ENCODE measurements at places on chromosomes 7 and 10.

DNA sequence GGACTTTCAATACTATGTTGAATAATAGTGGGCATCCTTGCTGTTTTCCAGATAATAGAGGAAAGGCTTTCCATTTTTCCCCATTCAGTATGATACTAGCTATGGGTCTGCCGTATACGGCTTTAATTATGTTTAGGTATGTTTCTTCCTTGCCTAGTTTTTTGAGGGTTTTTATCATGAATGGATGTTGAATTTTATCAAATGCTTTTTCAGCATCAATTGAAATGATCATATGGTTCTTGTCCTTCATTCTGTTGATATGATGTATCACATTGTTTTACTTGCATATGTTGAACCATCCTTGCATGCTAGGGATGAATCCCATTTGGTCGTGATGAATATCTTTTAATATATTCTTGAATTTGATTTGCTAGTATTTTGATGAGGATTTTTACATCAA, 9.2 kb upstream of the RP9 start:
- DNase-seq = no peak

DNA sequence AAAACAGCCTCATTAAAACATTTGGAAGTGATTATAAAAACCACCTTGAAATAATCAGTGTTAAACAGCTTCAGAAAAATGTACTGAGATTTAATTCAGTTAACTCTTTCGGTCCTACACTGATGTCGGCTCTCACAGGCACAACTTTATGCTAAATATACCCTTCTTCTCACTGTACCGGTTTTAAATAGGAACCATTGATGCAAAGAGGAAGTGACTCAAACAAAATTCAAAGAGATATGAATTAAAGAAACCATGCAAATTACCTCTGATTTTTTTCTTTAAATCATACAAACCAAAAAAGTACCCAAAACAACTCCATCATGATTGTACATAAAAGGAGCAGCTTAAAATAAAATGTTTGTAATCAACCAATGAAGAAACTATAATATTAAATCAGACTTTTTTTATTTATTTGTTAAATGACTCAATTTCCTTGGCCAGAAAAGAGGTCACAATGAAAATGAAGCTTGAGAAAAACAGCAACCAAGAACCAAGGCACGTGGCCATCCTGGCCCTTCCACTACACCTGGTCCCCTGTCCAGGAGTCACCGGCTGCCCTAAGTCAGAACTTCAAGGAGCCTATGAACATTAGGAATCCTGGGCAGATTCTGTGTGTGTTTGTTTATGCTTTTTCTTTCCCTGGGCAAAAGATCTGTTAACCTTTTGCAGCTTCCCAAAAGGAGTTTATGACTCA, 73.0 kb upstream of the CABCOCO1 start:
- DNase-seq = no peak

- no peak for DNase-seq
Observed at GRCh38 chr7:66627881-66628360, 760 bp upstream of the KCTD7 start.

GRCh38 chr7:84820481-84820880, 366.4 kb downstream of the SEMA3D start:
- DNase-seq = no peak

- DNase-seq = no peak
Observed at GRCh38 chr7:77837966-77838365, 39.4 kb downstream of the PHTF2 start.

- DNase-seq = no peak
Observed at GRCh38 chr10:108812296-108812695, 1111.0 kb downstream of the XPNPEP1 start.

DNA sequence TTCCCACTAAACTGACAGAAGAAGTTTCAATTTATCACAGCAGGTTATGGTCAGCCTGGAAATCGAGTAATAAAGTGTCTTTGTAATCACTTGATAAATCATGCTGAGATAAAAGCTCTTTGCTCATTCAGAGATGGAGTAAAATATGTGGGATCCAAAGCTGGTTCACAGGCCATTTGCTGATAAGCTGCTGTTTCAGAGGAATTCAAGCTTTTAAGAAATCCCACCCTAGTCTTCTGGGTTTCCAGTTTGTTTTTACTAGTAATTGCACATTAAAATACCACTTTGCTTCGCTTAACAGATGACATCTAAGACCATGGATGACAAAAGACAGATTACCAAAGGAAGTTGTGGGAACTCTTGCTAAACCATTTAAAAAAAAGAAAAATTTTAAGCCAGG, 37.4 kb upstream of the CDK6 start:
- DNase-seq = no peak

DNA sequence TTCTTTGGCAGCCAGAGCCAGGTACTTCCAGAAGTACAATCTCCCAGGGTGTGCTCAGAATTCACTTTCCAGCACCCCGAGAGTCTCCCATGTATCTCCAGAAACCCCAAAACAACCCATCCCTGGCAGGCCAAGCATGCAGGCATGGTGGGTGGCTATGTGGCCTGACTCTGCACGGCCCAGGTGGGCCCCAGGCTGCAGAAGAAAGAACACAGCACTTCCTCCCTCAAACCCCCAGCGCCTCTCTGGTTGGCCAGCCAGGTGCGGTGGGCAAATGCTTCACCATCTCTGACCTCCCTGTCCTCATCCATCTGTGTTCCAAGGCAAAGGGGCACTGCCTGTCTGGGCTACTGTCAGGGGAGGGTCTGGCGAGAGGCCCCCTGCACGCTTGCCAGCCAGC, 100.3 kb downstream of the MKI67 start:
- no peak for DNase-seq

DNA sequence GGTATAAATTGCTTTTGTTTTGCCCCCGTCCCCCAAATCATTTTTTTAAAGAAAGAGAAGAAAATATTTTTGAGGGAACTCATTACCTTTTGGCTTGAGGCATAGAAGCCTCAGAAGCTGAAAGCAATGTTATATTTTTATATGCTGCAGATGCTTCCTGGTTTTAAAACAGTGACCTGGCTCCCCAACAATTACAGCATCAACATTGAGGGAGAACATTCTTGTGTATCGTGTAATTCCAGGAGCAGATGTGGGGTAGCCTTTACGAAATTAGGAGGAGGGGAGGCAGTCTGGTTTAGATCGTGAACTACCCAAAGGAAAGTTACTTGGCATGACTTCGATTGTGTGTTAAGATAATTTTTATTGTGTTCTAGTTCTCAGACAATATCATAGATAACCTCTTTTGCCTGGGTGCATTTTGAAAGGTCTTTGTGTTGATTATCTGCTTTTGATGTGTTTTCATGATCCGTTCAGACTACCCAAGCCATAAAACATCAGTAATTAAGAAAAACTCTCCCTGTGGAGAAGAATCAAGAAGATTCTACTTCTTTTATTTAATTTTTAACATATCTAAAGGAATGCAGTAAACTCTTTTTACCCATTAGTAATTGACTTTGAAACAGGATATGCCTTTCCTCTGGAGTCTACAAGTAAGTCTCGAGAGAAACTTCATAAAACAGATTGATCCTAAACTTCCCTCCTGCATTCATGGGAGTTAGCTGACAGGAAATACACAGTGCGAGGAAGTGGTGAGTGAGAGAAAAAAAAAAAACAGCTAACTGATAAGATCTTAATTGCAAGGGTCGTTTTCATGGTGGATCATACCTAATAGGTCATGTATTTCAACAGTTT, 141.4 kb downstream of the KIAA1217 start:
- no peak for DNase-seq

- no peak for DNase-seq
Observed at GRCh38 chr10:1394155-1394912, 338.1 kb downstream of the WDR37 start.

- DNase-seq = no peak
Observed at GRCh38 chr10:52210161-52210560, 103.9 kb upstream of the DKK1 start.

Data from omental fat pad (tissue), 4 donors.